ENCODE measurements at places on chromosomes 16 and 17.

- DNase-seq: no peak
Measured at GRCh38 chr16:3819175-3819527, 61.4 kb downstream of the CREBBP start.

DNA sequence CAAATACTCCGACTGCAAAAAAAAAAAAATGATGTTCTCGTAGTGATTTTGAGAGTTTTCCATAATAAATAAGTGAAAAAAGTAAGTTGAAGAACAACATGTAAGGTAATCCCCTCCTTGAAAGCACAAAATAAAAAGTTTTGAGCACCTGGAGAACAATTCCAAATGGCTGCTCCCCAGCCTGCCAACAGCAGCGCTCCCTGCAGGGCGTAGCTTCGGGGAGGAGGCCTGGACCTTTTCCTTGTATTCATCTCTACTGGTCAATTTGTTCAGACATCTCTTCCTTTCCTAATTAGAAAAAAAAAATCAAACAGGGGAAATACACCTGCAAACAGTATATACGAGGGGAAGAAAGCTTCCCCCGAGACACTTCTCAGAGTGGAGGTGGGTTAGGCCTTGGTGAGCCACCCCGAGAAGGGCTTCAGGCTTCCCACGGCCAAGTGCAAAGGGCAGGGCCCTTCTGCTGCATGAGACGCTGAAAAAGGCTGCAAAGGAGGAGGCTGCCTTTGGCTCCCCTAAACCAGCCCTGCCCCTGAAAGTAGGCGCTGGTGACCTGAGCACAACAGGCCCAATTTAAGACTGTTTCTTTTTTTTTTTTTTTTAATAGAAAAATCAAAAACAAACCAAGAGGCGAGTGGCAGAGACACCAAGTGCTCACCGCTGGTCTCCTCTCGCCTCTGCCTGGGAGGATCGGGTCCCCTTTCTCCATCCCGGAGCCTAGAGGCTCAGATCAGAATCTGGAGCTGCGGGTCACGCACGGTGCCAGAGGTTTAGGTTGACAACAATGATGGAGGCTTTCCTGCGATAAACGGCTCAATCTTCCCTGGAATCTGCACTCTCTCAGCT, 193.1 kb upstream of the FOXF1 start:
- no peak for DNase-seq

DNA sequence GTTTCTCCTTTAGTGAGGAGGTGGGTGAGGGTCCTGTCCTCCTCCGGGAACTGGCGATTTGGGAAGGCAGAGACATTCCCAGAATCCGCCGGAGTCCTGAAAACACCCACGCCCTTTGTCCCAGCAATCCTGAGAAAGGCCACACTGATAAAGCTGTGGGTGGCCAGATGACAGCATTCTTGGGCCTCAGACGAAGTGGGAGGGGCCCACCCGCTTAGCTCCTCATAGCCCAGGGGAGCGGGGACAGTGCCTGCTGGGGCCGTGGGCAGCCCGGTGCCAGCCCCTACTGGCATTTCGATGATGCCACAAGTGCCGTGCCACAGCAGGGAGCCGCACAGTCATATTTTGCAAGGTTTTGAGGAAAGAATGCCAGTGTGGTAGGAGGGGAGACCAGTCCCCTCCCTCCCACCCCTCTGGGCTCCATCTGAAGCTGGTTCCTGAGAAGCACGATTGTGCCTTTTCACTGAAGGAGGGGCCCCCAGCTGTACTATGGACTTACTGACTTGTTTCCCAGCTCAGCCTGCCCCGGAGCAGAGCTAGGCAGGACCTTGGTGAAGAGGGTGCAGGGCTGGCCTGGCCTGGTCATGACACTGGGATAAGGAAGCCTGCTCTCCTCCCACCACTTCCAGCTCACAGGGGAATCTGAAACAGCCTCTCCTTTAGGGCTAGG, 20.9 kb upstream of the MPRIP start:
- DNase-seq: no peak

DNA sequence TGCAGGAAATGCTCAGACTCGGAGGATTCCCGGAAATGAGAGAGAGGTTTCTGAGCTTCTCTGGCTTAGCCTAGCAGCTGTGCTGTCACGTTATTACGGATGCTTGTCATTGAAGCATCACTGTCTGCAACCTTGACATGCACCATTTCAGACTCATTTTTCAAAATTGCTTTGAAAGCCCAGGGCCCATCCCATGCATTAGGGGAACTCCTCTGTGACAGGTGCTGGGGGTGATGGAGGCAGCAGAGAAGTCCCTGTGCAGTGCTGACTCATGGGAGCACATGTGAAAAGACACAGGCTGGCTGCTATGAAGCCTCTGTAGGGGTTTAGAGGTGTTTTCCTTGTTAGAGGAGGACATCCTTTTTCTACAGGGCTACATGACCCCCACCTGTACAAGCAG, 214.0 kb upstream of the MPHOSPH6 start:
- no peak for DNase-seq

DNA sequence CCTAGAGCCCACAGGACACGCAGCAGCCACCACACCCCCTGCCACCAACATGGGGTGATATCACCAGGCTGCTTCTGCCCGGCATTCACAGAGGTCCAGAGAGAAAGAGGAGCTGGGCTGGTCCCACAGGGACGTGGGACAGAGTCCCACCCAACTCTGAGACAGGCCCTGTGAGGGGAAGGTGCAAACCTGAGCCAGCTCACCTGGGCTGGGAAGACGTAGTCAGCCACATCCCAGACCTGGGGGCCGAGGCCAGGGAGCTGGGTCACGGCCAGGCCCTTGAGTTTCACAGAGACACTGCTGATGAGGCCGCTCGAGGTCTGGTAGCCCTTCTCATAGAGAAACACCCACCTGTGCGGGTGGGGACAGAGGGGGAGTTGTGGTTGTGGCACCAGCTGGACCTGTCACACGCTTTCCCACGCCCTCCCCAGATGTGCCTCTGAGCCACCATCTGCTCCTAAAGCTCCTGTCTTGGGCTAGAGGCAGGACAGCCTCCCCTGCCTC, 11.2 kb downstream of the P2RX1 start:
- no peak for DNase-seq
